ENCODE measurements at places on chromosomes 16 and 17.

DNA sequence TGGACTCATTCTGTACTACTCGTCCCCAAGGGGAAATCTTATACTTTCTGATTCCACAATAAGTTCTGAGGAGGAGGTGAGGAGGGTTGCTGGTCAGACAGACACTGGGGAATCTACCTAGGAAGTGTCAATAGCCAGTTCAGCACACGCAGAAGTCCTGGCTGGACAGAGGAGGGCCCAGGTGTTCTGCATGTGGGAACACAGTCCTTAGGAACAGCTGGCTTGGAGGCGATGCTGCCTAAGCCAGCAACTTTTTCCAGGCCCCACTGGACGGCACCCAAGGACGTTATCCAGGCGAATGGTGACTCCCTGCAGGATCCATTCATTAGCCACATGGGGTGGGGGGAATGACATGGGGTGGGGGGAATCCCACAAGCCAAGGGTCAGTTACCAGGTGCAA, 29.9 kb upstream of the WFIKKN2 start:
- DNase-seq = no peak

GRCh38 chr16:17379121-17379571, 91.6 kb downstream of the XYLT1 start:
- DNase-seq = no peak

GRCh38 chr17:80886641-80887573, 104.7 kb upstream of the CHMP6 start:
- no peak for DNase-seq

DNA sequence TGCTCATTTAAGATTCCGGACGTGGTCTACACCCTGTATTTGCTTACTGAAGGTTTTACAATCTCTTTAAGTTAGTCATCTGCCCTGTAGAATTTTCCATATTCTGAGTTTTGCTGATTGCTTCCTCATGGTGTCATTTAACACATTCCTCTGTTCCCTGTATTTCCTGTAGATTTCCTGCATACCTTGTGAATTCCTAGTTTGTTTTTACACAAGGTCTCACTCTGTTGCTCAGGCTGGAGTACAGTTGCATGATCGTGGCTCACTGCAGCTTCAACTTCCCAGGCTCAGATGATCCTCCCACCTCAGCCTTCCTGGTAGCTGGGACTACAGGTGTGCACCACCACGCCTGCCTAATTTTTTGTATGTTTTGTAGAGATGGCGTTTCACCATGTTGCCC, 66.8 kb downstream of the CMIP start:
- DNase-seq = no peak

- DNase-seq = no peak
Observed at GRCh38 chr16:15487336-15488284, 53.2 kb downstream of the BMERB1 start.

- no peak for DNase-seq
Observed at GRCh38 chr17:66602659-66603384, 232.1 kb upstream of the CACNG5 start.

DNA sequence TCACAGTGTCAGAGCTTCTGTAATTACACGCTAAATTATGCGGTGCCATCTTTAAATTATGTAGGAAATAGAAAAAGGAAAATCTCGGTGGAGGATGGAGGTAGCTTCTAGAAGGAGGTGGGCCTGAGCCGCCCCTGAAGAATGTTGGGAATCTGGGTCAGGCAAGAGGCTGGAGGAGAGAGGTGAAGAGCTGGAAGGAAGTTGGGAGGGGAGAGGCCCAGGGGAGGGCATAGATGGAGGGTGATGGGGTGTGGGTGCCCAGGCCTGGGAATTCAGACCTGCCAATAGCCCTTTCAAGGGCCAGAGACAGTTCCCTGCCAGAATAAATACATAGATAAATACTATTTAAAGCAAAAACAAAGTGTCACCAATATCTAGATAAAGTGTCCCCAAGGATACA, 415.0 kb upstream of the HSBP1 start:
- no peak for DNase-seq

DNA sequence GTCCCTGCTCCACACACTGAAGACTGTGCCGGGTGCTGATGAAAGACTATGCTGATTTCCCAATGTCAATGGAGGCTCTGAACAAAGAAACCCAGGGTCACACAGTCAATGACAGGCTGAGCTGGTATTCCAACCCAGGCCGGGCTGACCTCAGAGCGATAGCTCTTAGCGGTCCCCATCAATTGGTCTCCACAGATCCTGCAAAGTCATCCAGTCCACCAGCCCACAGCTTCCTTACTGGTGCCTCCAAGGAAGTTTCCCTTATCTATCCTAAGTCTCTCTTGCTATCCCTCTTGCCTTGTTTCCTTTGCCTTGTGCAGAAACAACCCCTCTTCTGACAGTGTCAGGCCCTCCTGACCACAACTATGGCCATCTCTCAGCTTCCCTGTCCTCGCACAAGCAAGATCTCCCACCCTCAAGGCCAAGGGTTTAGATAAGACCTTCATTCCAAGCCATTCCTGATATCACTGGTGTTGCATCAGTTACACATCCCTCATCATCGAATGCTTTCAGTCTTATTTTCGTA, 52.7 kb upstream of the KSR1 start:
- no peak for DNase-seq

DNA sequence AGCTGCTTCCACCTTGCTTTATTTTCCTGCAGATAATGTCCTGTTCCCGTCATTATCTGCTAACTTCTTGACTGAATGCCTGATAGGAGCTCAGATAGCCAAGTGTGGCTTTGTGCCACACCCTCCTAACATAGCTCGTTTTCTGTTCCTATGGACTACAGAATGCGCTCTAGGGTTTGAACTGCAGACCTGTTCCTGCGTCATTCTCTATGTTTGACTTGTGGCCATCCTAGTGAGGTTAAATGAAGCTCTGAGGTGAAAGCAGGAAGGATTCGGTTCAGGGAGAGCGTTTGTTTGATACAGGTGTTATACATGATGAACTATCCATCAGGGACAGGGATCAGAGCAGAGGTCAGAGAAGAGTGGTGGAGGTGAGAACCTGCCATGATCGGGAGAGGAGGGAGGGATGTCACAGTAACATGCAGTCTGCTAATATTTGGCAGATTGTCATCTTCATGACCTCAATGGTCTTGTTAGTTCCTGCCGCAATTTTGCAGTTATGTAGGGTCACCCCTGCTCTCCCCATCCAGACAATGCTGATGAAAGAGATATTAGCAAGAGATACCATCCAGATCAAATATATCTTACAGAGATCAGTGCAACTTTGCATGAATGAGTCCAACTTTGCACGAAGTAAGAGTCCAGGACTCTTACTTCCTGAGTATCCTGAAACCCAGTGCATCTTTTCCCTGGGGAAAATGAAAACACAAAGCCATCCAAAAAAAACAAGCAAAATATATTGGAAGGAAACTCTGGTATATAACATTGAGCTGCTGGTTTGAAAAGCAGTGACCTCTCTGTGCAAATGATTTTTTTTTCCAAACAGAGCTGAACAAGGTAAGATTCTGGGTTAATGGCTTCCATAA, 32.8 kb downstream of the MPHOSPH6 start:
- DNase-seq = no peak

GRCh38 chr17:73211745-73212144, 18.9 kb downstream of the COG1 start:
- DNase-seq = peak; percentile 39

DNA sequence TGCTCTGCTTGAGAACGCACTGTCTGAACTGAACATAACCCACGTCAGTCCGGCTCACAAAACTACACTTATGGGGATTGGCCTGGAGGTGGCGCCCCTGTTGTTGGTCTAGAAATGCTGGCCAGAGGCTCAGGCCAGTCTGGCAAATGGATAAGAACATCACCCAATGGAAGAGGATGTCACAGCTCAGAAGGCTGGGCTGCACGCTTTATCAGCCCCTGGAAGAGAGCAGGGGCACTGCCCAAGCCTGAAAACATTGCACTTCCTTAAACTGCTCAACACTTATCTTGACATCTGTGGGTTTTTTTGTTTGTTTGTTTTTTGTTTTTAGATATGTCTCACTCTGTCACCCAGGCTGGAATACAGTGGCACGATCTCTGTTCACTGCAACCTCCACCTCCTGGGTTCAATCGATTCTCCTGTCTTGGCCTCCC, 24.8 kb upstream of the BPTF start:
- DNase-seq = no peak

GRCh38 chr17:58734040-58734439, 21.6 kb upstream of the PPM1E start:
- DNase-seq = no peak

GRCh38 chr16:4071686-4072561, 44.3 kb downstream of the ADCY9 start:
- DNase-seq = no peak

DNA sequence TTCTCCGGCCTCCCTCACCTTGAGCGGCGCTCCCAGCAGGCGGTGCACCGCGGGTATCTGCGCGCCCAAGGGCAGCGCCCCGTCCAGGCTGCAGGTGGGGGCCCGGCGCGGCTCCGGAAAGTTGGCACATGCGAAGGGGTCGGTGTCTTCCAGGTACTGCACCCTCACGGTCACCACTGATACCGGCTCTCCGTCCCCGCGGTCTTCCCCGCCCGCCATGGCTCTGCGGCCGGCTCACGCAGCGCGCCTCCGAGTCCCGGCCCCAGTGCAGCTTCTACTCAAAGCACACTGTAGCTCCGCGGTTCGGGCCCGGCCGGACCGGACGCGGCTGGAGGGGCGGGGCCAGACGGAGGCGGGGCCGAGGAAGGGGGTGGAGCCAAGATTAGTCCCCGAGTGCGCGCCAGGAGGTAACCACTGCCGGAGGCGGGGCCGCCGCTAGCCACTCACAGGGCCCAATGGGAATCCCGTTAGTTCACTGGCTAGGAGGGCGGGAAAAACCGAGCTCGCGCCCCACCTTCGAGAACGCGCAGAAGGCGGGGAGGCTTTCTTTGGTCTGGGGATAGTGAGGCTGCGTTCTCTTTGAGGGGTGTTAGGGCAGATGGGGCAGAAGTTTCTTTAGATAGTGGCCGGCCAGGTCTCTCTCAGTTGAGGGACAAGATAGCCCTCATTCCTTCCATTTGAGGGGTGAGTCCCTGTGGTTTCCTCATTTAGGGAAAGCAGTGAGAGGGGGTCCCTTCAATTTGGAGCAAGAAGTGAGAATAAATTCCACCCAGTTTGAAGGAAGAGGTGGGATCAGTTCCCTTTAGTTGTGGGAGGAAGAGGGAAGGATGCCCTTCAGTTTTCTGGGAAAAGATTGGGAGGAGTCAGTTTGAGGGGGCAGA, at the start of gene FHOD1:
Gene FHOD1, minus strand, starts transcription at position 290 of the 881 bp plus-strand sequence. Its CDS starts 71 bp downstream, at position 219.
- peak; percentile 92 for DNase-seq

GRCh38 chr16:17544785-17545184, 74.0 kb upstream of the XYLT1 start:
- DNase-seq = no peak

DNA sequence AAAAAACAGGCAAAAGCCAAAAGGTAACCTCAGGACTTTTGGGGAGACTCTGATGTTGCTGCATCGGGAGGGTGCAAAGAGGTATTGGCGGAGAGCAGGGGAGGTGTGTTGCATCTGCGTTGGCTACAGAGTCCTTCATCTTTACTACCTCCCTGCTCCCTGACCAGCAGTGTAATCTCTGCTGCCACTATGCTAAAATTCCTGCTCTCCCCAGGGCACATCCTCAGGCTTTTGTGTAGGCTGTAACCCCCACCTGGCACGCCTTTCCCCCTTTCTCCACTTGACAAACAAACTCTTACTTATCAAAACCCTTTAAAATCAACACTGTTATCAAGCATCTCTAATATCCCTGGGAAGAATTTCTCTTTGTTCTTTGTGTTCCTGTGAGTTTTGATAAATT, 435.3 kb downstream of the HAPSTR1 start:
- no peak for DNase-seq

DNA sequence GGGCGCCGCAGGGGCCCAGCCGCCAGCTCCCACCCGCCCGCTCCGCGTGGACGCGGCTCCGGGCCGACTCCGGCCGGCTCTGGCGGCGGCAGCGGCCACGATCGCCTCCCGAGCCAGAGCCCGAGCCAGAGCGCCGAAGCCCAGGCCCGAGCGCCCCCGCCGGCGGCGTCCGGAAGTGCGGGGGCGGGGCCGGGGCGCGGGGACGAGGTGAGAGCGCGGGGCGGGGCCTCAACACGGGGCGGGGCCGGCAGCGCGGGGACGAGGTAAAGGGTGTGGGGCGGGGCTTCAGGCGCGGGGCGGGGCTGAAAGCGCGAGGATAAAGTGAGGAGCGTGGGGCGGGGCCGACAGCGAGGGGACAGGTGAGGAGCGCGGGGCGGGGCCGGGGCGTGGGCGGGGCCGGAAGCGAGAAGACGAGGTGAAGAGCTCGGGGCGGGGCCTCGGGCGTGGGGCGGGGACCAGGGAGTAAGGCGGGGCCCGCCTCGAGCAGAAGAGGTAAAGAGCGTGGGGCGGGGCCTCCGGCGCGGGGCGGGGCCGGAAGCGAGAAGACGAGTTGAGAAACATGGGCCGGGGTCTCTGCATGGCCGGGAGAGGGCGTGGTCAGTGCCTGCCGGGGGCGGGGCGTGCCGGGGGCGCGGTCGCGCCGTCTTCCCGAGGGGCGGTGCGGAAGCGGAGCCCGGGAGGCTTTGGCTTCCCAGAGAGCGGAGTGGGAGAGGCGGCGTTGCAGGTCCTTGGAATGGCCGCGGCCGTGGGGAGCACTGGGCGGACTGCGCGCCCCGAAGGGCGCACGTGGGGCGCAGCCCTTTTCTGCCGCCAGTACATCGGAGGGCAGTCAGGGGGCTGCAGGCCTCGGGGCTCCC, at the start of gene AXIN1:
Gene AXIN1, minus strand, starts transcription at position 177 of the 857 bp plus-strand sequence. CDS start 5,698 bp downstream, outside the sequence.
- DNase-seq = peak; percentile 100

GRCh38 chr16:67006930-67007658, 18.7 kb downstream of the CES4A start:
- DNase-seq = no peak

DNA sequence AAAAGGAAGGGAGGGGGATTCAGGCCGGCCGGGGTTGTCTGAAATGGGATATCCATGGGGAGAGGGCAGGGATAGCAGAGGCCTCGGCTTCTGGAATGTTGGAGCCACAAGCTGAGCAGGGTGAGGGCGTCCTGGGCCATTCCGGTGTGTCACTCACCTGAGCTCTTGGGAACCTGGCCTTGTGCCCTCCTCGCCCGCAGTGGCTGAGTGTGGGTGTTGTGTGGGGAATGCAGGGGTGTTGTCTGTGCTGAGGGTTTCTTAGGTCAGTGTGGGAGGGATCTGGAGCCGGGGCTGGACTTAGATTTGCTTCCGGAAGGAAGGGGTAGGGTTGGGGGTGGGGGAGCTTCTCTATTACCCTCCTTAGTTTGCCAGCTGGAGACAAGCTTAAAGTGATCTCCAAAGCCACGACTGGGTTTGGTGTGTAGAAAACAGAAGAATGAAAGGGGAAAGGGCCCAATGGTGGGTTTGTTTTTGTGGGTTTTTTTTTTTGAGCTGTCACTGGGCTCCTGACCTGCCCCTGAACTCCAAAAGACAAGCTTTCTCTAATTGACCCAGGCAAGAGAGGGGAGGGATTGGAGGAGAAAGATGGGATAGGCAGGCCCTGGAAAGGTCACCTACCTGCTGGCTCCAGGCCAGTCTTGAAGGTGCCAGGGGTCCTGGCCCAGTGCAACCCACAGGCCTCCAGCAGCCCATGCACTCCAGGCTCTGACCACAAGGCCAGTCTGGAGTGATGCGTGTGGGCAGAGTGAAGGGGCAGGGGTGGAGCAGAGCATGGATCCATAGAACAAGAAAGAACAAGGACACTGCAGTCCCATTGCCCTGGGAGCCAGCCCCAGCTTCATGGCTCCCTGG, at the start of gene SULT1A2:
Gene SULT1A2, minus strand, starts transcription at position 211 of the 852 bp plus-strand sequence. CDS start 1,120 bp downstream, outside the sequence.
- DNase-seq = no peak
